Type B pancreatic cell (in vitro differentiated cells): ENCODE measurements at places on chromosomes 6 and 20.

- no peak for DNase-seq
Observed at GRCh38 chr6:144468709-144469108, 183.6 kb downstream of the UTRN start.

DNA sequence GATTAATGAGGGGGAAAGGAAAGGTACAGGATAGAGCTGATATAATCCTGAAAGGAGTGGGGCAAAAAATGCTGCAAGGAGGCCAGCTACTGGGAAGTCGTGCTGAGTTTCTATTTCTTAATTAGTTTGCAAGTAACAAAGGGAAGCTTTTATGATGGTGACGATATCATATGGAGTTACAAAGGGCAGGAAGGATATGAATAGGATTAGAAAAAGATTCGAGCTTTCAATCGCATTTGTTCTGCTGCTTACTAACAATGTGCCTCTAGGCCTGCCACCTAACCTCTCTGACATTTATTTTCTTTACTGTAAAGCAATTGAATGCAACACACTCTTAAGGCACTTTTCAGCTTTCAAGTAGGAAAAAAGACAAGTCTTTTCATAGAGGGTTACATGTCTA, 219.2 kb downstream of the CLVS2 start:
- DNase-seq, result no peak

- peak; percentile 40 for DNase-seq
Observed at GRCh38 chr20:23246717-23247664, 103.6 kb upstream of the NXT1 start.

GRCh38 chr6:1747531-1747930, 137.8 kb downstream of the FOXC1 start:
- DNase-seq, result no peak

- no peak for DNase-seq
Observed at GRCh38 chr6:53358440-53359094, 9.8 kb upstream of the ELOVL5 start.

GRCh38 chr6:149176971-149177667, 140.4 kb upstream of the TAB2 start:
- no peak for DNase-seq

- no peak for DNase-seq
Observed at GRCh38 chr20:49313283-49313682, 35.4 kb upstream of the ZNFX1 start.

GRCh38 chr20:58407966-58408557, 19.0 kb downstream of the VAPB start:
- DNase-seq, result no peak

GRCh38 chr6:34324738-34325444, 67.6 kb downstream of the NUDT3 start:
- DNase-seq, result no peak

- DNase-seq, result no peak
Observed at GRCh38 chr6:117544716-117545115, 57.6 kb downstream of the GOPC start.

DNA sequence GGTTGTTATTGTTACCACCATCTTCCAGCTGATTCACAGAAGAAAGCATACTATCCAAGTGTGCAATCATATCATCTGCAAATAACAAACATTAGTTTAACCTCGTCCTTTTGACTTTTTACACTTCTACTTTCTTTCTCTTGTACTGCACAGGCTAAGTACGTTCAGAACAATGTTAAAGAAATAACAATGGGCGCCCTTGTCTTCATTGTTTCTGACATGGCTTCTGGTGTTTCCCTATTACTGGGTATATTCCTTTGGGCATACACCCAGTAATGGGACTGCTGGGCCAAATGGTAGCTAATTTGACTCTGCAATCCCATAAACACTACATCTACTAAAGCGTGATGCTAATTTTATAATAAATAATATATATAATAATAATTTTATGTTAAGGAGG, 146.7 kb downstream of the GJA10 start:
- no peak for DNase-seq

GRCh38 chr20:51144476-51144875, 121.6 kb upstream of the KCNG1 start:
- no peak for DNase-seq

GRCh38 chr20:14219801-14220461, 117.5 kb downstream of the FLRT3 start:
- no peak for DNase-seq

DNA sequence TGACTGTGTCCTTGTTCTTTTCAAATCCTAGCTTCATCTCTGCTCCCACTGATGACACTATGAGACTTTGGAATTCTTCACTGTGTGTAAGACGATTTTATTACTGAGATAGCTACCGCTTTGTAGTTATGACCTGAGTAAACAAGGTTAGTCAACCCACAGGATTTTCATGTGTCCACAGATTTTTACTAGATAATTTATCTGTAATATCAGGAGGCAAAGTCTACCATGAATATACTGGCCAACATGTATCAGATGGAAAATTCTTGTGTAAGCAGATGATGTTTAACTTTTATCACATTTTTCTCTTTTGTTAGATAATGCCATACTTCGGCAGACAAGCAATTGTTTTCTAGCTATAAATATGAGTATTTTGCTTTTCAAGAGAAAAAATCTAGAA, 119.8 kb downstream of the SGK1 start:
- no peak for DNase-seq

DNA sequence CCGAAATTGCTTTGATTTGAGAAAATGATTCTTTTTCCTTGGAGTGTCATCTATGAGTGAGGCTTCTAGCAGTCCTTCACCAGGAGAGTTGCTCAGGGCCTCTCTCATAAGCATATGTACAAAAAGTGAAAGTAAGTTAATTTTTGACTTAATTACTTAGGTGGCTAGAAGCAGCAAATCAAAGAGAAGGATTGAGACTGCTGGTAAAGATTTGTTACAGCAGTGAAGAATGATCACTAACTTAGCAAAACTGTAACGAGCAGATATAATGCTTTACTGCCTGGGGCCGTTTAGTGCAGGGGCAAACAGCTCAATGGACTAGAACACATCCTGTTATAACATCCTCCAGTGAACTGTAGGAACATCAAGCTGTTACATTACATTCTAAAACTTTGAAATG, 167.8 kb upstream of the RIPOR2 start:
- DNase-seq, result no peak

DNA sequence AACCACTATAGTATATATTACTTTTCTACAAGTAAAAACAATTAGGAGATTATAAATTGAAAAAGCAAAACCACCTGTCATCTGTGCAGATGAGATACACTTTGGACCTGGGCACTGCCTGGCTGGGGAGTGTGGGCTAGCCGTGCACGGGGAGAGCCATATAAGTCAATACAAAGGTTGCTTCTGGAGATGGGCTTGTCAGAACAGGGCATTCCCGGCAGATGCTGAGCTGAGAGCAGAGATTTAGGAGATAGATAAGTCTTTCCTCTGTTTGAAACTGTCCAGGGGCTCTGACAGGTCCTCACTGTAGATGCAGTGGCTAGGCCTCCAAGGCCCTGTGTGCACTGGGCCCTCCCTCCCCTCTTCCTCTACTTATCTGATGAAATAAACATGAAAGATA, 34.5 kb downstream of the CD164 start:
- no peak for DNase-seq

- DNase-seq, result no peak
Observed at GRCh38 chr20:34403908-34404307, 40.8 kb downstream of the ITCH start.

- no peak for DNase-seq
Observed at GRCh38 chr6:106199998-106200397, 113.9 kb downstream of the PRDM1 start.

DNA sequence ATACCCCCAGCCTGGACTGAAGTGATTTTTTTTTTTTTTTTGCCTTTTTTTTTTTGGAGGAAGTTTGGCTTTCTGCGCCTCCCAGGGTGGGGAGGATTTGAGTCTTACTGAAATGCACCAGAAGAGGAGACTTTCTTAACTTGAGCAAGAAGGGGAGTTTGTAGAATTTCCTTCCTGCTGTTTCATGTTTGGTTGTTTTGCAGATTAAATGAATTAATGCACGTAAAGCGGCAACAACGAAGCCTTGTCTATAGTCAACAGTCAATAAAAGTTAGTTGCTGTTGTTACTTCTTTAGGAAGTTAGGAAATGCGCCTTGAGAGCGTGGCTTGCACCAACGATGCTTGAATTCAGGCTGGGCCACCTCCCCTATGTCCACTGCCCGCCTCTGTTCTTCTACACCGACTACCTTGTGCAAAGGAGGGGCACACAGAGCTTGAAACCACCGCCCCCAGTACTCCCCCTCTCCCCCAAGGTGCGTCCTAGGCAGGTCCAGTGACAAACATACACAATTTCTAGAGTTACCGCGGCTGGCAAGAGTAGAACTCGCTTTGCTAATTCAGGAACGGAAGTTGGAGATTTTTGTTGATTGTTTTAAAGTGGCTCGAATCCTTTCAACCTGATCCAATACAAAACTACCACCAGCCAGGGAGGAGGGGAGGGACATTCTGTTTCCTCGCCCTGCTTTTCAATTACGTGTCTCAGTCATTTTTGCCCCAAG, 830 bp upstream of the CYP24A1 start:
- no peak for DNase-seq

GRCh38 chr6:53074347-53074746, 9.1 kb downstream of the FBXO9 start:
- DNase-seq, result no peak

GRCh38 chr20:33178726-33179125, 10.8 kb downstream of the BPIFA2 start:
- DNase-seq, result no peak

DNA sequence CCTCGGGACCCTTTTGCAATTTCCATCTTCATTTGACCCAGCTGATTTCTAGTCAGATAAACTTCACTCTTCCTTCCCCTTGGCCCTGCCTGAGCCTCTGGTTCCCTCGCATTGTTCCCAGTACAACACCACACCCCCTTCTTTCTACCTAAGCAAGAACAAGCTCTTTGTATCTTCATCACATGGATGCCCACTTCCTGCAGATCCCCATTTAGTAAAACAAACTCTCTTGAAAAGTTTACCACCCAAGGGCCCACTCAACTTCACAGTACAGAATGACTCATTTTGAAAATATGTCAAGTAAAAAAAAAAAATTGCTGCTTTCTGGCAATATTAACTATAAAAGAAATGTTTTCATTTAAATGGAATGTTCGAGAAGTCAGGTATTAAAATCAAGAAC, 5.2 kb downstream of the FAXC start:
- DNase-seq, result no peak

GRCh38 chr6:56691814-56692213, 49.1 kb upstream of the DST start:
- DNase-seq, result no peak
